Endothelial cell of umbilical vein (primary cell): ENCODE measurements at places on chromosomes 7 and 10.
A peak's percentile ranks its signal among the peaks of the same experiment; 100 is the strongest.

GRCh38 chr10:10532826-10533225, 484.8 kb upstream of the CELF2 start:
- no peak for DNase-seq

GRCh38 chr10:128070721-128071416, 55.4 kb downstream of the MKI67 start:
- no peak for DNase-seq

DNA sequence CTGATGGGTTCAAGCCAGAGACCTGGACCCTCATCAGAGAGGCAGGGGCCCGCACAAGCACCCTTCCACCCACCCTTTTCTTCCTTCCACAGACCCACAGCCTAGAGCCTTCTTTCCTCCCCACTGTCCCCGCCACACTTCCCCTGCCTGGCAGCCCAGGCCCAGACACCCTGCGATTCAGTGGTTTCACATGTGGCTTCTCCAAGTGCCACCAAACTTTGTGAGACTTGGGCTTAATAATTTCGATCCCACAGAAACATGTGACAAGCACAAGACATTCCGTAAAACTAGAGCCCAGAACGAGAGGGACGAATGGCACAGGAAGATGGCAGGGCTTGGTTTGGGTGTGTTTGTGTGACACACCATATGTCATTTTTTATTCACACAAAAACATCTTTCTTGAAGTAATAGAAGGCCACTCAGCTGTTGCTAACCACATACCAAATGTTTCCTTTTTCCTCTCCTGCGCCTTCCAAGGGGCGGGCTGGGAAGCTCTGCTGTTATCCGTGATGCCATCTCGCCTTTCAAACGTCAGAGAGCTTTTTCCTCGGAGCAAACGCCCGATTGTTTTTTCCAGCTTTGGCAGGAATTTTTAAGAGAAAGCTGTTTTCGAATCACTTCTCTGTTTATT, 162.9 kb downstream of the GRK5 start:
- DNase-seq, result peak; percentile 92

GRCh38 chr10:78948621-78949030, 120.1 kb upstream of the ZMIZ1 start:
- no peak for DNase-seq

GRCh38 chr10:21532694-21533466, 1.2 kb upstream of the MLLT10 start:
- DNase-seq, result peak; percentile 26

DNA sequence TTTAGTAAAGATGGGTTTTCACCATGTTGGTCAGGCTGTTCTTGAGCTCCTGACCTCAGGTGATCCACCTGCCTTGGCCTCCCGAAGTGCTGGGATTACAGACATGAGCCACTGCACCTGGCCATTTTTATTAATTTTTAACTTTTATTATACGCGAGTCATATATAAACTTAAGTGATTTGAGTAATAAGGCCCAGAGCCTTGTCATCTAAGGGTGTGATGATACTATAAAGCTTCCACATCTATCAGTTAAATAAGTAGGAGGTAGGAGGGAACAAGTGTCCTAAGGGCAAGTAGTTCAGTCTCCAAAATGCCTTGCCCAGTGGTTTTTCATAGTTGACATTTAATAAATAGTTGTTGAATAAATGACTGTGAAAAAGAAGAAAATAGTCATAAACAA, 13.3 kb upstream of the HILPDA start:
- DNase-seq, result no peak

- DNase-seq, result no peak
These were observed 93.3 kb upstream of the CSTF2T start for GRCh38 chr10:51792678-51793077.

GRCh38 chr10:10921826-10922461, 95.7 kb upstream of the CELF2 start:
- DNase-seq, result no peak

DNA sequence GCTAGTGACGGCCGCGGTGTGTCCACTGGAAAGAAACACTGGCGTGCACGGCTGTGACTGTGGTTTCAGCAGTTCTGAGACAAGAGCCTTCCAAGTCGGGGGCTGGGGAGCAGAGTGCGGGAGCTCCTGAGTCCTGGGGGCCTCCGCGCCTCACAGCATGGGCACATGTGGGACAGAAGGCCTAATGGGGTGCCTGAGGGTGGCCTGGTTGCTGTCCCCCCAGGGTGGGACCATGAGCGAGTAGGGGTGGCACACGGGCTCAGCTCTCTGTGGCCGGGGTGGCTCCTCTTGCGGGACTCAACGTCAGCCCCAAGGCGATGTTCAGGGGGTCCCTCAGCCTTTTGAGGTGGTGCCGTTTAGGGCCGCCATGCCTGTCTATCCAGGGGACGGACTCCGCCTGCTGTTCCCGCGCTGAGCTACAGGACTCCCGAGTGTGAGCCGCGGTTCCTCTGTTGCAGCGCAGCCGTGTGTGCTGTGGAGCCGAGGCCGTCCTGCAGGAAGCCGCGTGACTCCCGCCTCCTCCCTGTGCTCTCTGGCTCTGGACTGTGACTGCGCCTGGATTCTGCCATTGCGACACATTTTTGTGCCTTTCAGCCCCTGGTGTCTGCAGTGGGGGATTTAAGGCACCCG, 23.5 kb upstream of the CHST12 start:
- no peak for DNase-seq
